ENCODE measurements at places on chromosomes 2 and 18.

DNA sequence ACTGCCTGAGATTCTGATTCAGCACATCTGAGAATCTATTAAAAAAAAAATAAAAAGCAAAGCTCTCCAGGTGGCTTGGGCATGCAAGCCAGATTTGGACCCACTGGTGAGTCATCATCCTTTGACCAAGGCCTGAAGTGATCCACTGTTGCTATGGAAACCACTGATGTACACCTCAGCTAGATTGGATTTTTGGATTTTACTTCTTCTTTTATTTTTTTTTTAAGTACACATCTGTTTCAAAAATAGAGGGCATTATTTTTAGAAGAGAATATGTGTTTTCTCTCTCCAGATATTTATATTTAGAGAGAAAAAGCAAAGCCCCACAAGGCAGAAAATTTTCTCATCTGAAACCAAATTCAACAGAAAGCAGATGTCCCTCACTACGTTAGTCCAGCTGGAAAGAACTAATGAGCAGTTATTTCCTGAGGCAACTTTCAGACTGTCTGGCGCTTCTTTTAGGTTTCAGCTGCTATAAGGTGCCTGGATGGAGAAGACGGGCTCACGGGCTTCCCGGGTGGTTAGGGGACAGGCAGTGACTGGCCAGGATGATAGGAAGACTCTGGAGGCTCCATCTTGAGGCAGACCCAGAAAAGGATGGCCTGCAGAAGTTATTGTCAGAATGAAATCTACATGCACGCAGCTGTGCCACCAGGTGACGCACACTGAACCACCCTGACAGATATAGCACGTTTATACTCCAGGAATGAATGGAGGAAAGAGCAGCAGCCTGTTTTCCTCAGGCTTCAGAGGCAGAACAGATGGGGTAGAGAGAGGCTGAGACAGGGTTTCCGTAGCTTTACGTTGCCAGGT lies 50.5 kb downstream of the MRPL35 start:
- peak; percentile 96 for DNase-seq

- peak; percentile 92 for DNase-seq
These were observed 446.2 kb upstream of the SLC14A2 start for GRCh38 chr18:45168866-45169600.

- DNase-seq, result no peak
These were observed 14.2 kb upstream of the DSG1 start for GRCh38 chr18:31303771-31304170.

DNA sequence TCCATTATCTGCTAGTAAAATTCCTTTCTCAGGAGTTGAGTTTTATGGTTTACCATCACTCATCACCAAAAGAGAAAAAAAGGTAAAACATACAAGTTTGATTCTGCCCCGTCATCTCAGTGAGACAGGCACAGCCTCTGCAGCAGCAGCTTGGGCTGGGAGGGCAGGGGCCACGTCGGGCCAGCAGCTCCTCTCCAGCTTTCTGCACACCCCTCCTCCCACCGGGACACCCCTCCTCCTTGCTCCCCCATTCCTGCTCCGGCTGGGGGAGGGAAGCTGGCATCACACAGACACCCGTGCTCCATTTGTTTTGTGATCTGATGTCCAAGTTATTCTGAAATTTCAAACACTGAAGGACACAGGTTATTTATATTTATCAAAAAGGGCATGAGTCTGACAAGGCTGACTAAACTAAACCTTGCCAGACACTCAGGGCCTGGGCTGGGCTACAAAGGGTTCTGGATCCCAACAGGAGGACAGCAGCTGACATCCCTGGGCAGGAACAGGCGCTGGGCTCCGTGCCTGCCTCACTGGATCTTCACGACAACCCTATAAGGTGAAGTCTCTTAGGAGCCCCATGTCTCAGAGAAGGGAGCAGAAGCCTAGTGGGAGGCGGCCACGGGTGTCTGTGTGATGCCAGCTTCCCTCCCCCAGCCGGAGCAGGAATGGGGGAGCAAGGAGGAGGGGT lies 71.4 kb downstream of the HDAC4 start:
- no peak for DNase-seq

DNA sequence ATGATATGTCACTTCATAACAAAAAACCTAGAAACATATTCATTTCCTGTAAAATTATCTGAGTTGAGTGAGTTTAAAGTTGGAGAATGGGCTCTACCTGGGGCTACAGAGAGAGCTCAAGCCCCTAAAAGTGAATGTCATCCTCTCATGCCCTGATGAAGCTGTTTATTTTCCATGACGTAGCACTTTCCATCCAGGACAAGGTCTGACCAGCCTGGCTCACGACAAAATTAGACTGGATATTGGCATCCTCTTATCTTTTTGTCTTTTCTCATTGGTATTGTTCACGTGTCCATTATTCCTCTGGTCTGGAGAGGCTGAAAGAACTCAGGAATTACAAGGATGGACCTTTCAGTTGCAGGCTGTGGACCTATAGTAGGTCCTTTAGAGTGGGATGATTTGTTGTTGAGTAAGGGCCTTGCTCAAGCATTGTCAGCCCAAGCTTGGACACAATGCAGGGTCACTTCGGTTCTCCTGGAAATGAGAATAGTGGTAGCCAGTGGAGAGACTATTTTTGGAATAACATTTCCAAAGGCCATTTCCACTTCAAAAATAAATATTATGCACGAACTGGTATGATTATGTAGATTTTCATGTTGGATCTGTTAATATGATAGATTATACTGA lies 24.4 kb upstream of the TDRD15 start:
- DNase-seq, result no peak

DNA sequence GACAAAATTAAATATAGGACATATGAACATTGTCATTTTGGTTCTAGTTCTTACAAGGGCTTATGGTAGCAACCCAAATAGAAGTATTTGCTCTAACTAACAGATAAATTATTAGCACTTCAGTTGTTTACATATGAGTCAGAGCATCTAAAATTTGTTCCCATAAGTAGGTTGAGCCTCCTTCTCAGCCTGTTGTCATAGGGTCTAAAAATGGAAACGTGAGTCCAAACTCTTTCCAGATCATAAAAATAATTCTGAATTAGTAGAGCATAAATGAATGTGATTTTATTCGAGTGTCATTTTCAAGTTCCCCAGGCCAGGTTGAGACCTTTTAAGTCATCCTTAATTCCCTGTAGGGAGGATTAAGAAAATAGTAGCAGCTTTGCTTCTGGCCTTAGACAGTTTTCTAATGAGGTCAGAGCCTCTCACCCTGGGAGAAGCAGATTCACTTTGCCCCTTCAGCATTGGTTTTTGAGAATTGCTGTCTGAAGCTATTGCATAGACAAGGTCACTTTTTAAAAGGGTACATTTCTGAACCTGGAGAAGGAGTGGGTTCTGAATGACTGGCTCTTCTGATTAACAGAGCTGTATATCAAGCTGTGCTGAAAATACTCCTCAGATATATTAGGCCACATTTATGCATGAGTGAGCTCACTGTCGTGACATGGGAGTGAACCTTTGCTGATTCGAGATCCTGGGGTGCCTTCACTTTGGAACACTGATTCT lies 164.3 kb downstream of the NEDD4L start:
- no peak for DNase-seq

DNA sequence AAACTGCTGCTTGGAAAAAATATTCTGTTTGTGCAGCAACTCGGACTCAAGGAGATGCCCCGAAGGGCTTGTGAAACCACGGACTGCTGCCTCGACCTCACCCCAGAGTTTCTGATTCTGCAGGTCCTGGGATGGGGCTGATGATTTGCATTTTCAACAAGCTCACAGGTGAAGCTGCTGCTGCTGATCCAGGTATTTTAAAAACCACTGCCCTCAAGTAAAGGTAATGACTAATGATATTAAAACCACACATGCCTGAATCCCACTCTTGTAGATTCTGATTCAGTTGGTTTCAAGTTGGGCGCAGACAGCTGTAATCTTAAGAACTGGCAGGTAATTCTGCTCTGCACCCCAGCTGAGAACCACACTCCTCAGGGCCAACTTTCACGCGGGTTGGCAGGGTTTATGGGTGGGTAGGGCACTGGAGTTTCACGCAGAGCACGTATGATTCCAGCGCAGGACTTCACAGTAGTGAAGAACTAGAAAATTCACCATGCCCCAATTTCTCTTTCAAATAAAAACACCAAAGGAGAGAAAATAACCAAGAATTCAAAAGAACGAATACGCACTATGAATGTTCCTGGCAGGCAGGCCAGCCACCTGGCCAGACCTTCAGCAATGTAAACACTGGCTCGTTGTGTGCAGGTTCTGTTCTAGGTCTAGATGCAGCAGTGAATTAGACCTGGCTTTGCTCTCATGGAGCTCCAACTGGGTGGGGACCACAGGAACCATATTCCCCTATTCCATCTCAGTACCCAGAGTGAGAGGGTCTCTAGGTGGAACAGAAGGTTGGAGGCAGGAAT lies 74.6 kb upstream of the ZFP36L2 start:
- no peak for DNase-seq

GRCh38 chr18:39752351-39752750 lies 2186.8 kb upstream of the CELF4 start:
- no peak for DNase-seq

DNA sequence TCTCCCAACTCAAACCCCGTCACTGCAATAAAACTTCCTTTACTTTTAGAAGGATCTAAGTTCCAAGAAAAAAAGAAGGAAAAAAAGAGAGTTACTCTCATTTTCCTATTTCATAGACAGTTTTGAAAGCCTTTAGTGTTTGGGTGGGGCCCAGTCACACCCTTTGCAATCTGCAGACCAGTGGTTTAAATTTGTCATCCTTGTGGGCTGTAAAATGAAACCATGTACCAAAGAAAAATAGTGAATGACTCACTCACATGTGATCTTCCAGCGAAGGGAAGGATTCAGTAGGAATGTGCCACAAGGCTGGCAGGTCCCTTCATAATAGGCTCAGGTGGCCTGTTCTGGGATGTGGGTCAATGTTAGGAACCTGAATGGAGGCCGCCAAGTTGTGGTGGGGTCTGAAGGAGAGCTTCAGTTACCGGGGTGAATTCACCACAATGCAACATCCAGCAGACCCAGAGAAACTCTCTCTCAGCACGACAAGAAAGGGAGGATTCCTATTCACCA lies 28.3 kb downstream of the ANXA4 start:
- peak; percentile 90 for DNase-seq

GRCh38 chr2:27057184-27057583 lies 5.7 kb downstream of the AGBL5 start:
- no peak for DNase-seq

- no peak for DNase-seq
These were observed 249.0 kb downstream of the ZEB2 start for GRCh38 chr2:144270951-144271350.

GRCh38 chr18:34299828-34300227 lies 75.1 kb upstream of the NOL4 start:
- DNase-seq, result no peak

DNA sequence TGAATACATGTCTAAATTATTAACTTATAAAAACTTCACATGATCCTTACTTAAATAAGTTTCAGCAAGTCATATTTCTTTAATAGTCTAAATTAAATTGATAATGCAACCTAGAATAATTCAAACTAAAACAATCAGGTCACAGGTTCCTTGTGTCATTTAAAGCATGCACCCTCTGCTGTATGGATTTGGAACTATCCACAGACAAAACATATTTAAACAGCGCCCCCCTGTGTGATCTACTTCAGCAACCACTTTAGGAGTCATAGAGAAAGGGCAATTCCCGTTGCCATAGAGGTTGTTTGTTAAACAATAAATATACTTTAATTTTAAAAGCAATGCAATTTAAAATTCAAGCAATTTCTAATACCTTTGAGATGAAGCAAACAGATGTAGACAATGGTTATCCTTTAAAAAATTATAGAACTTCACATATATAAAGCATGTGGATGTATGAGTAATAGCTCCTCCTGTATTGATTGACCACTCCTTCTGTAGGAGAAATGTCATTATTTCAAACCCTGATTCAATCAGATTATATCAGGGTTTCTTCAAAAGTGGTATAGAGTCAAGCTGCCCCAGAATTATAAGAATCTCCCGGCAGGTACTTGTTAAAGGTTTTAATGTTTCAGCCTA lies 21.2 kb downstream of the GRB14 start:
- DNase-seq, result peak; percentile 28

DNA sequence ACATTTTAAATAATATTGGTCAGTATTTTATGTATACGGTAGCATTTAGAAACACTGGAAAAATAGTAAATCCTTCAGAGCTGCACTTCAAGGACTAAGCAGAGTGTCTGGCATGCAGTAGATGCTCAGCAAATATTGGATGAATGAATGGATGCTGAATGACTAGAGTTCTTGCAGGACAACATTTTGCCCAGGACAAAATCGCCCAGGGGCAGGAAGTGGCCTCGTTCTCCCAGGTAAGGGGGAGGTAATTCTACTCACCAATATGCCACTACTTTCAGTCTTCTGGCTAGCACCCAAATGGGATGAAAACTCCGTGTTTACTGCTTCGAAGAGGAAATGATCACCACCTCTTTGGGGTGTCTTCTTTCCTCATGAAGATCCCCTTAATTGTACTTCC lies 4.0 kb upstream of the DGUOK start:
- no peak for DNase-seq

DNA sequence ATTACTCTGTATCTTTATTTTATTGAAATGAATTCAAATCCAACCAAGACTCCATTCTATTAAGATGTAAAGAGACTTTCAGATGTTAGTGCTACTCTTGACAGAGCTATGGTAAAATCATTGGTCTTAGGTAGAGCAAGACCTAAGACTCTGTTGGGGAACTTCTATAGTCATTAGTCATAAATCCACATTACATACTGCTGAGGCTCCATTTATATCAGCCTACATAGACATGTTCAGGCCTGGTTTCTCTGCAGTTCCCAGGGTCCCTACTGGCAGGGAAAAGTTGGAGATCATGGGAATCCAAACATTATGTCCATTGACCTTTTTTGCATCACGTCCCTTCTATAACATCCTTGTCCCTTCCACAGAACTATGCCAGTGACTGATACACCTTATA lies 580.4 kb upstream of the ZEB2 start:
- no peak for DNase-seq

- no peak for DNase-seq
These were observed 172.4 kb upstream of the HS6ST1 start for GRCh38 chr2:128490881-128491691.

DNA sequence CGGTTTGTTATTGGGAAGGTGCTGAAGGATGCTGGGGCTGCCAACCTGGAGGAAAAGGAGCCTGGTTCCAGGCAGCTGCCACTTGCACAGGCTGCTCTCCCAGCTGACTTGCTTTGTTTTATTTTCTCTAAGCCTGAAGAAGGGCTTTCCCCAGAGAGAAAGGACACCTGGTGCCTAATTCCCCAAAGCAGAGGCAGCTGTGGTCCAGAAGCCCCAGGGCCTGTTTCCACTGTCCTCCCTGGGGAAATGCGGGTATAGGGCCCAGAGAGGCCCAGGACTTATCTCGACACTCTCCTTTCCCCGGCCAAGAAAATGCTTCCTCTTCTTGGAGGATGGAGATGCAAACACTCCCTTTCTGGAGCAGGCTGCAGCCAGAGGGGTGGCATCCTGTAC lies 30.1 kb downstream of the INO80C start:
- DNase-seq, result no peak

- DNase-seq, result peak; percentile 43
These were observed 53.9 kb upstream of the CYTIP start for GRCh38 chr2:157497638-157498314.

GRCh38 chr2:215210082-215210481 lies 71.7 kb upstream of the ABCA12 start:
- DNase-seq, result no peak

All from RPMI7951 (cell line).